ENCODE measurements at places on chromosomes 3 and 15.

- no peak for DNase-seq
Measured at GRCh38 chr15:44299997-44300396, 11.5 kb downstream of the GOLM2 start.

DNA sequence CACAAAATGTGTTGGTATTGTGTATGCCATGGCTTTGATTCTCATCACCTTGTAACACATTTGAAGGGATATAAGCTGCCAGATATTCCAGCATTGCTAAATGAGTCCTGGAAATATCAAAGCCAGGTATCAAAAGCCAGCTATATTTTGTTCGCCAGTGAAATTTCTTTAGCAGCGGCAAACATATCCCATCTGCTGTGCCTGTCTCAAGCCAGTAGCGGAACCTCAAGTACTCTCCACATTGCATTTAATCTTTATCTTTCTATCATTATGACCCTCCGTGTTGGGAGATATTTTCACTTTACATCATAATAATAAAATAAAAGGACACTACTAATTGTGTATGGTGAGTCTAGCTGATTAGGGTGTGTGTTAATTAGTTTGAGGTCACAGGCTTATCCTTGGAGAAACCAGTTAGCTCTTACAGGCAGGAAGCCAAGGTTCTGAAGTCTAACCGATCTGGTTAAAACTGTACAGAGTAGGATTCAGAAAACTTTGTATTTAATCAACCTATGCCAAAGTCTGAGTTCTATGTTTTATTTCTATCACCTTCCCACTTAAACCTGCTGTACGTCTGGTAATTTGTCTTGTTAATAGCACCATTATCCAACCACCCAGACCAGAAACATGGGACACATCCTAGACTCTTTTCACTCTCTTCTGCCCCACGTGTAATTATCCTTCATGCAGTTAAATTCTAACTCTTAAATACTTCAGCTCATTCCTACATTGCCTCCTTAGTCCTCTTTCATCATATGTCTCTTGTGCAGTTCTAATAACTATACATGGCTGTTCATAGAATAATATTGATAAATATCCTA, 14.5 kb downstream of the TIPARP start:
- DNase-seq: no peak

GRCh38 chr15:99105514-99106341, 848 bp downstream of the SYNM start:
- DNase-seq: peak; percentile 88

GRCh38 chr15:56492791-56493555, 28.0 kb upstream of the MNS1 start:
- DNase-seq: no peak

- DNase-seq: no peak
Measured at GRCh38 chr3:177484926-177485325, 287.6 kb upstream of the TBL1XR1 start.

DNA sequence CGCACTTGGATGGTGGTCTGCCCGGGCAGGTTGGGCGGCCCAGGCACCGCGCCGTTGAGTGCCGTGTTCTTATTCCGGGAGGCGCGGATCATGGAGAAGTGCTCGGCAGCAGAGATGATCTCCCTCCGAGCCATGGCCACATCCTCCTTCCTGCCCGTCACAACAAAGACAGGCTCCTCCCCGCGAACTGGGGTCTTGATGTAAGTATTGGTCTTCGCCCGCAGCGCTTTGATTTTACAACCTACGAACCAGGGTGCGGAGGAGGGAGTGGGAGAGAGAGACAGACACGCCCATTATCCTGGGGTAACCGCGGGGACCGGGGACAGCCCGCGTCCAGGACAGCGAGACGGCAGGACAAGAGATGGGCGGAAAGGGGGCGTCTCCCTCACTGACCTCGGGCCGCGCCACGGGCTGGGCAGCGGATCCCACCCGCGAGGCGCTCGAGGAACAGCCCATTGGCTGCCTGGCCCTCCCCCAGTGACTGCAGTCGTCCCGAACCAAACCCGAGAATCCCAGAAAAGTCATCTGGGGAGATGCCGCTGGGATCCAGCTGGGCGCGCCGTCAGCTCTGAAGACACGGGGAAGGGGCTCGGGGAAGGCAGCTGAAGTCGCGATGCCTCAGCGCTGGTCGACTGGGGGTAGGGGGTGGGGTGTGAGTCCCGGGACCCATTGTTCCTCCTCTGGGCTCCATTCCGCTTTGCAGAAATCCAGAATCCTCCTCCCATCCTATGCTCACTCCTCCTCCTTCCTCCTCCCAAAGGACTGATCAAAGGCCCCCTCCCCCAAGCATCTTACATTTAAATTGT, 1.2 kb downstream of the MEX3B start:
- peak; percentile 89 for DNase-seq

- no peak for DNase-seq
Measured at GRCh38 chr15:98683831-98684230, 35.5 kb downstream of the IGF1R start.

DNA sequence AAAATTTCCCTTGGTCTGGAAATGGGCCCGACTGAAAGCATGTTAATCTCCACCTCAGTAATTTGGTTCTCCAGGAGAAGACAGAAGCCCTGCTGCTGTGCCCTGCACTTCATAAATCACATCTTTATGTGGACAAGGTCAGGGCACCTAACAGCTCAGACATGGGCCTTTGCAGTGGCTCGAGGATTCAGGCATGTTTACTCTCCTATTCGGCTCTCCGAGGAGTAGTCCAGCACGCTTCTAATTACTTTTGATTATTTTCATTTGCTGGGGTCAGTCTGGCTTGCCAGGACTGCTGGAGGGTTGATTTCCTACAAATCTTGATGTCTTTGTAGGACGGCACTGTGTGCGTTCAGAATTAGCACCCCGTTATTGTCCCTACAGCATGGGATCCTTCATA, 511.2 kb downstream of the MECOM start:
- DNase-seq: peak; percentile 28

- no peak for DNase-seq
Measured at GRCh38 chr3:40528426-40528825, 3.7 kb downstream of the ZNF621 start.

- DNase-seq: no peak
Measured at GRCh38 chr15:92315595-92316211, 78.0 kb upstream of the ST8SIA2 start.

DNA sequence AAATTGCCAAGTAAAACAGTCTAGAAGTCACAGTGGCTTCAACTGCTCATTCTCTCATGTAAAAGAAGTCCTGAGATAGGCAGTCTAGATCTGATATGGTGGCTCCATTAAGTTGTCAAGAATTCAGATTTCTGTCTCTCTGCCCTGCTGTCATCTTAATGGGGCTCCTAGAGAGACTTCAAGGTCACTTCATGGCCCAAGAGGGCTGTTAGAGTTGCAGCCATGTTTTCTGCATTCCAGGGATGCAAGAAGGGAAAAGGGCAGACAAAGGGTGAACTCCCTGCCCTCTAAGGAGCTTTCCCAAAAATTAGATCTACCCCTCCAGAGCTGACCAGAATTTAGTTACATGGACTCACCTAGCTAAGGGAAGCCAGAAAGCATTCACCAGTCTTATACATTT, 23.1 kb downstream of the ABHD2 start:
- DNase-seq: no peak

DNA sequence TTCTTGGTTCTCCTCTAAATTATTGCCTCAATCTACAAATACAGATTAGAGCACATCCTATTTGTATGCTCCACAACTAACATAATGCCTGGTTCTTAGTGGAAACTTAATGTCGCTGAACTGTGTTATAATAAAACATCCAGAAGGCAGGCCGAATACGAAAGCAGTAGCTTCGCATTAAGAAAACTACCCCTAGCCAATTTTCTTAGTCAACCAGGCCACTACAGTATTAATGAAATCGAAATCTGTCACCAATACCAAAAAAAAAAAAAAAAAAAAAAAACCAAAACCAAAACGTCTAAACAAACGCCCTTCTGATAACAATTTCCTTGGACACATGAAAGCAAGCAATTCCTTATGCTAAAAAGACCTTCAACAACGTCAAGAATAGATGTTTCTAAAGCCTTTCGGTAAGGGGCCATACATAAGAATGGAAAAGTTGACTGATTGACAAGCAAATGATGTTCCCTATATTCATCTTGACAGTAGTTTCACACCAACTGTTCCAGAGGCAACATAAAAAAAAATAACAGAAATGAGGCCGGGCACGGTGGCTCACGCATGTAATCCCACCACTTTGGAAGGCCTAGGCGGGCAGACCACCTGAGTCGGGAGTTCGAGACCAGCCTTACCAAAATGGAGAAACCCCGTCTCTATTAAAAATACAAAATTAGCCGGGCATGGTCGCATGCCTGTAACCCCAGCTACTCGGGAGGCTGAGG, 1.3 kb downstream of the DENND6A start:
- DNase-seq: peak; percentile 46

DNA sequence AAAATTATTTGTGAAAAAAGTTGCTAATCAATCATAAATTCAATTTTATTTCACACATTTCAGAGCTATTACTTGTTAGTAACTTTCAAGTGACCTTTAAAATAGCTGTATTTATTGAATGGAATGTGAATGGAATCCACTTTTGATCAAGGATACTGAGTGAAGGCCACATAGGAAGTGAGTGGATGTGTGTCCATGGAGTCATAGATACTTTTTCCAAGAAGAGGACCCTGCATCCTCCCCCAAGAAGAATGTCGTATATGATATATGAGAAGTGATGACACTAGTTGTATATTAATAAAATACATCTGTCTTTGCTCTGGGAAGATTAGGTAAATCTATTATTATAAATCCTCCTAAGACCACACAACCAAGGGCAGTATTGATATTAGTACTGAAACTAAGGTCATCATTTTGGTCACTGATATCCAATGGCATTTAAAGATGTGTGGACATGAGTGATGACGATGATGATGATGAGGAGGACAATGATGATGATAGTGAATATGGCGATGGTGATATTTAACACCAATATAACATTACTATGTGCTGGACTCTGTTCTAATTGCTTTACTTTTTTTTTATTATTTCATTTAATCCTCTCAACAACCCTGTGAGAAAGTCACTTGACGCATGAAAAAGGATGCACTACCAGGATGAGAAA, 493.0 kb upstream of the NR2F2 start:
- DNase-seq: no peak

- no peak for DNase-seq
Measured at GRCh38 chr3:124686028-124686670, 44.1 kb upstream of the UMPS start.

GRCh38 chr15:57415602-57416001, 39.3 kb downstream of the CGNL1 start:
- no peak for DNase-seq

- DNase-seq: no peak
Measured at GRCh38 chr3:150148227-150148626, 177.5 kb upstream of the PFN2 start.

DNA sequence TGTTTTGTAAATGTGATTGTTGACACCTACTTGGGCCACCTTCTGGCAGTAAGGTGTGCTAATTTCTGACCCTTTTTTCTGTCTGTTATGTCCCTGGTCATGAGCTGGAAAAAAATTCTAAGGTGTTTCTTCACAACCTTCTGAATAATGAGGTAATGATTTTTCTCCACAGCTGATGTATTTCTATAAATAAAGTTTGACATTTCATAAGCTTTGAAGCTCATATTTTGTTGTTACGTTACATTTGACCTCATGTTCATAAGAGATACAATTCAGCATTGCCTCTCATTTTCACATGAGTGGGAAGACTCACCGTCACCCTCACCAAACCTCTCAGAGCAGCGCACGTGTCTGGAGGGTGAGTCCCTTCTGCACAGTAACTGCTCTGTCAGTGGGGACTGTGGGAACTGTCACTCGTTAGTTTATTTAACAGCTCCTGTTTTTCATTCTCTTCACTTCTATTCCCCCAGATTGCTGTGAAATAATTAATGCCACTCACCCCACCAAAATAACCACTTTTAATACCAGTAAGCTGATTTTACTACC, 140.9 kb downstream of the PLCL2 start:
- no peak for DNase-seq

DNA sequence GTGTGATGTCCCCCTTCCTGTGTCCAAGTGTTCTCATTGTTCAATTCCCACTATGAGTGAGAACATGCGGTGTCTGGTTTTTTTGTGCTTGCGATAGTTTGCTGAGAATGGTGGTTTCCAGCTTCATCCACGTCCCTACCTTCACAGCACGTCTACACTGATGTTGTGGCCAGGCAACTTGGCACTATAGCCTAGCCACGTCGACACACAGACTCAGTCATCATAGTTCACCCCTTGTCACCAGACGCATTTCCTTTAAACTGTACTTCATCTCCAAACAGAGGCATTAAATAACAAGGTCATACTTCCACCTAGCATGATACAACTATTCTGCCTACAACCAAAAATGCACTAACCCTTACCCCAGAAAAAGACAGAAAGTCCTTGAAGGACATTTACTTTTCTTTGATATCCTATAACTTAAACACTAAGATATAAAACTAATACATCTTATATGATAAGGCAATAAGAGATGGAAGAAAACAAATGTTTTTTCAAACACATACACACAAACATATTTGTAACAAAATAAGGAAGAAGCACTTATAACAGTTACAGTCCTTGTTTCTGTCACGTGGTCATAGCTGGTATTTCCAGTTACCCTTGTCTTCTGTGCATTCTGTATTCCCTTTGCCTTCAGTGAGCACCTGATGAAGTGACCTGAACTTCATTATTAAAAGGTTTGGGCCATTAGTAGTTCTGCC, 121.4 kb downstream of the KLF13 start:
- no peak for DNase-seq

GRCh38 chr3:11589706-11590105, 54.0 kb downstream of the VGLL4 start:
- DNase-seq: no peak

GRCh38 chr3:136982520-136983138, 24.8 kb downstream of the IL20RB start:
- DNase-seq: no peak

- no peak for DNase-seq
Measured at GRCh38 chr3:59388555-59389270, 338.9 kb upstream of the CFAP20DC start.

- DNase-seq: no peak
Measured at GRCh38 chr3:30554317-30554690, 52.1 kb upstream of the TGFBR2 start.

- no peak for DNase-seq
Measured at GRCh38 chr3:94159062-94159828, 96.4 kb downstream of the NSUN3 start.

GRCh38 chr15:77084436-77084835, 13.5 kb upstream of the TSPAN3 start:
- no peak for DNase-seq

DNA sequence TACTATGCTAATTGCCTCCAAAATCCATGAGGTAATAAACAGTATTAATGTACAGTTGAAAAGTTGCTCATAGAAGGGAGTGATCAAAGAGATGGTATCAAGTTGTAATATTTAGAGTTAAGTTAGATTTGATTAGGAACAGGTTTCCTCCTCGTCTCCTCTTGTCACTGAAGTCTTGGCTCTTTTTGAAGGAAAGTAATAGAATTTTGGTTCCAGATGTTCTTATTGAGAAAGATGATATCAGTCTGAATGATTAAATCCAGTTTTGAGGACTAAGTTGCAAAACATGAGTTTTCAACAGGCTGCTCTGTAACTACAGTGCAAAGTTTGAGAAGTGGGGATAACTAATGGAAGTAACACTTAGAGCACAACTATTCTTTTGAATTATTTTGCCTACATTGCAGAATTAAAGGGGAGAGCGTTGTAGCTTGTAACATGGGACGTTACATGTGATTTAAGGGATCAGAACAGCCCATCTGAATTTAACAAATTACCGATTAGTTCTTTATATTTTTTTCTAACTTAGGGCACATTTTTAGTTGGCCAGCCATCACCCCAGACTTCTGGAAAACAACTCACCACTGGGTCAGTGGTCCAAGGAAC, 48.3 kb downstream of the MAP6D1 start:
- no peak for DNase-seq

GRCh38 chr3:78483090-78483489, 1284.7 kb downstream of the ROBO1 start:
- no peak for DNase-seq

- DNase-seq: no peak
Measured at GRCh38 chr3:187136936-187137335, 2.4 kb downstream of the RPL39L start.
